Endodermal cell (in vitro differentiated cells): ENCODE measurements at places on chromosomes 4 and X. TPM values are rescaled to one million over a fixed set of nuclear protein-coding genes. Genes with fewer than 3 reads are reported as not detected.
A peak's percentile ranks its signal among the peaks of the same experiment; 100 is the strongest.

DNA sequence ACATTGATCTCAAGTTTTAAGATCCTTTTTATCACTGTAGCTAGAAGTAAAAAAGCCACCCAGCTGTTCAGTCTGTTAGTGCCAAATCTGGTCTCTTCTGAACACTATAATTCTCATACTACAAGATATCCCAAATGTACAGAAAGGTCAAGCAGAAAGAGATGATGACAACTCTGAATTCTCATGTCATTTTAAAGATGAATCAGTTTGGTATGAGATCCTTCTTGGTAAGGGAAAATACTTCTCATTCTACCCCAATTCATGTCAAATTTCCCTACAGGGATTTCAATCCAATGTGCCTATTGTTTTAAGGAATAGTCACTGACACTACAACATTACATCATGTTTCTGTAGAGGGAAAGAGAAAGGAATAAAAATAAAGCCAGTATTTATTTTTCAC lies 184.5 kb downstream of the CPEB2 start:
- H3K4me3 ChIP-seq, result no peak overlapping the region
- no peaks in the 10 kb centered on the region for H3K36me3 ChIP-seq
- no peaks in the 10 kb centered on the region for H3K4me1 ChIP-seq
- no peaks in the 10 kb centered on the region for H3K27me3 ChIP-seq

DNA sequence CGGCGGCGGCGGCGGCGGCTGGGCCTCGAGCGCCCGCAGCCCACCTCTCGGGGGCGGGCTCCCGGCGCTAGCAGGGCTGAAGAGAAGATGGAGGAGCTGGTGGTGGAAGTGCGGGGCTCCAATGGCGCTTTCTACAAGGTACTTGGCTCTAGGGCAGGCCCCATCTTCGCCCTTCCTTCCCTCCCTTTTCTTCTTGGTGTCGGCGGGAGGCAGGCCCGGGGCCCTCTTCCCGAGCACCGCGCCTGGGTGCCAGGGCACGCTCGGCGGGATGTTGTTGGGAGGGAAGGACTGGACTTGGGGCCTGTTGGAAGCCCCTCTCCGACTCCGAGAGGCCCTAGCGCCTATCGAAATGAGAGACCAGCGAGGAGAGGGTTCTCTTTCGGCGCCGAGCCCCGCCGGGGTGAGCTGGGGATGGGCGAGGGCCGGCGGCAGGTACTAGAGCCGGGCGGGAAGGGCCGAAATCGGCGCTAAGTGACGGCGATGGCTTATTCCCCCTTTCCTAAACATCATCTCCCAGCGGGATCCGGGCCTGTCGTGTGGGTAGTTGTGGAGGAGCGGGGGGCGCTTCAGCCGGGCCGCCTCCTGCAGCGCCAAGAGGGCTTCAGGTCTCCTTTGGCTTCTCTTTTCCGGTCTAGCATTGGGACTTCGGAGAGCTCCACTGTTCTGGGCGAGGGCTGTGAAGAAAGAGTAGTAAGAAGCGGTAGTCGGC lies 528 bp downstream of the FMR1 start:
- peak; percentile 68 for DNase-seq
- H3K4me1 ChIP-seq, result no peaks in the 10 kb centered on the region
- peak overlapping the region; percentile 88 for H3K4me3 ChIP-seq
- H3K36me3 ChIP-seq, result no peaks in the 10 kb centered on the region
- H3K27me3 ChIP-seq, result no peaks in the 10 kb centered on the region
- peak overlapping the region; percentile 86 for H3K27ac ChIP-seq

ADGRG4 gene
- not detected in 2 replicates for total RNA-seq

DNA sequence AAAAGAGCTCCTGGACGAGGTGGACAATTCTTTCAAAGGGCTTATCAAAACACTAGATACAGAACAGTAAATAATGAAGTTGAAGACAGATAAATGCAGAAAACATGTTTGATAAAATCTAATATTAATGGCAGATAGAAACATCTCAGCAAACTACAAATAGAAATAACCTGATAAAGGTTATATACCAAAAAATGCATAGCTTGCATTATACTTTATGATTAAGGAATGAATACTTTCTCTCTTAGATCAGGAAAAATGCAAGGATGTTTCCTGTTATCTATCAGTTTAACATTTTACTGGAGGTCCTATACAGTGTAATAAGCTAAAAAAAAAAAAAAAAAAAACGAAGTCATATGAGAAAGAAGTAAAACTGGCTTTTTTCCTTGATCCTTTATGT lies 304.5 kb upstream of the CXorf51A start:
- H3K27me3 ChIP-seq, result no peaks in the 10 kb centered on the region
- no peak overlapping the region for H3K4me3 ChIP-seq
- no peaks in the 10 kb centered on the region for H3K36me3 ChIP-seq
- H3K27ac ChIP-seq, result no peak overlapping the region

GRCh38 chrX:10360116-10360515 lies 203.3 kb downstream of the CLCN4 start:
- no peaks in the 10 kb centered on the region for H3K27me3 ChIP-seq
- no peaks in the 10 kb centered on the region for H3K36me3 ChIP-seq
- no peak for DNase-seq

DNA sequence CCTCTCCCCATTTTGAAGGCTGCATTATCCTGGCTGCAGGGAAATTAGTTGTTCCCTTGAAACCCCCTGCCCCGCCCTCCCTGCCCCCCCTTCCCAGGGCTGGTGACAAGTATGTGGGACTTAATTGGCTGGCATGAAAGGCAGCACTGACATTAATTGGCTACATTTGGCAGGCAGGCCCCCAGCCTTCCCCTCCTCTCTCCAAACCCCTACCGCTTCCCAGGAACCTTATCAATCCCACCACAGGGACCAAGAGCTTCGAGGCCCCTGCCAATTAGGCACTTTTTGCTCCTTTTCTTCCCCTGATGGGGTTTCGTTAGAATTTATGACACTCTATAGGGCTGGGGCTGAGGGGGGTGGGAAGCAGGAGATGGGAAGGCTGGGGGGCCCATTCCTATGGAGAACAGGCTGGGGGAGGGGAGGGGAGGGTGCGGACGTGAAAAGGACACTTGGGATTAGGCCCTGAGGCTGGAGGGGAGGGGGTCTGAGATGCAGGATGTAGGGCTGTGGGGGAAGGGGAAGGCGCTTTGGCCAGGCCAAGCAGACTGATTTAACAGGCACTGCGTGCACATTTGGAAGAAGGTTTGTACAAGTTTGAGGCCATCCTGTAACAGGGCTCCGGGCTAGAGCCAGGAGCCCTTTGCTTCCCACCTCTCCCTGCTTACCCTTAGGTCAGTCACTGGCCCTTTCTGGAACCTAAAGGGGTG lies 52.2 kb downstream of the EFNB1 start:
- H3K4me3 ChIP-seq, result no peak overlapping the region
- no peaks in the 10 kb centered on the region for H3K27me3 ChIP-seq
- no peaks in the 10 kb centered on the region for H3K36me3 ChIP-seq
- H3K27ac ChIP-seq, result no peak overlapping the region
- H3K4me1 ChIP-seq, result no peaks in the 10 kb centered on the region

DNA sequence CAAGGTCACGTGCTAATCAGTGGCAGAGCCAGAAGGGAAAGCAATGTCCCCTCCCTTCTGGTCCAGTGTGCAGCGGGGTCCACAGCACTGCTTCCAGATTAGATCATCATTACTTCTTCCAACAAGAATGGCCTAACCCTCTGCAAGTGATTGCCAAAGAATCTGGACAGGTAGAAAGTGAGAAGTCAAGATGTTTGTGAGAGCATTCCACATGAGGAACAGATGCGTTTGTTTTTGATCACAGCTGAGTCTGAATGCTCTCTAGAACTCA lies 147.7 kb downstream of the SHROOM3 start:
- H3K4me1 ChIP-seq, result peaks cover 7% of the 10 kb centered on the region
- H3K27ac ChIP-seq, result no peak overlapping the region
- H3K4me3 ChIP-seq, result no peak overlapping the region
- no peak for DNase-seq

GRCh38 chr4:37437163-37437562 lies 192.6 kb downstream of the NWD2 start:
- no peak overlapping the region for H3K4me3 ChIP-seq
- H3K27me3 ChIP-seq, result no peaks in the 10 kb centered on the region
- H3K27ac ChIP-seq, result no peak overlapping the region
- no peak for DNase-seq
- no peaks in the 10 kb centered on the region for H3K36me3 ChIP-seq

- peaks cover 7% of the 10 kb centered on the region for H3K4me1 ChIP-seq
- H3K4me3 ChIP-seq, result peak within 1 kb of the TSS; percentile 86
- H3K27me3 ChIP-seq, result peaks cover 35% of the 10 kb centered on the region
- DNase-seq, result peak; percentile 91
- peaks cover 16% of the 10 kb centered on the region for H3K36me3 ChIP-seq
Measured at GRCh38 chr4:100189820-100190642, at the start of gene DDIT4L. Gene DDIT4L, minus strand, starts transcription at chr4:100190468. Its CDS starts 485 bp downstream, at chr4:100189983.

EFNB1 gene
- total RNA-seq, result 13.6 to 16.2 TPM (median 14.0 TPM) in 3 replicates

NPFFR2 gene
- 1.5 and 1.8 TPM in 2 replicates for total RNA-seq

- H3K36me3 ChIP-seq, result no peaks in the 10 kb centered on the region
- no peak overlapping the region for H3K27ac ChIP-seq
- peak; percentile 75 for DNase-seq
- no peak overlapping the region for H3K4me3 ChIP-seq
- no peaks in the 10 kb centered on the region for H3K4me1 ChIP-seq
Measured at GRCh38 chrX:38175139-38175538, 45.5 kb downstream of the SRPX start.

CEP44 gene
- total RNA-seq, result 24.9 to 35.4 TPM (median 28.0 TPM) in 3 replicates
